IPS DF 19.7 (cell line): ENCODE measurements at places on chromosomes 5 and 9.

GRCh38 chr5:158159621-158160020 lies 300.7 kb upstream of the CLINT1 start:
- DNase-seq: no peak

DNA sequence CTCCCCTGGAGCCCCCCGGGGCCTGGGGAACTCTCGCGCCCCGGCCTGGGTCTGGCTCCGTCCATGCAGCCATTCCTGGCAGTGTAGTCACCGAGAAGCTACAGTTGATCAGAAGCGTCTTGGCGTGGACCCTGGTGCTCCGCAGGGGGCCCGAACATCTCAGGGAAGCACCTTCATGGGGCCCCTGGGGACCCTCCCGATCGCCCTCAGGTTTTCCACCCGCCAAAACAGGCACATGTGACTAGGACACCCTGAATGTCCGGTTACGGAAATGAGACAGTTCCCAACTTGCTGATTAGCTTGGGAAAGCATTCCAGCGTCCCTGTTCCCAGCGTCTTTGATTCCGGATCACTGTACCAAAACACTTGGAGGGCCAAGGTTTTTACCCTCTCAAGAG lies 472 bp downstream of the FBXO4 start:
- DNase-seq: no peak

DNA sequence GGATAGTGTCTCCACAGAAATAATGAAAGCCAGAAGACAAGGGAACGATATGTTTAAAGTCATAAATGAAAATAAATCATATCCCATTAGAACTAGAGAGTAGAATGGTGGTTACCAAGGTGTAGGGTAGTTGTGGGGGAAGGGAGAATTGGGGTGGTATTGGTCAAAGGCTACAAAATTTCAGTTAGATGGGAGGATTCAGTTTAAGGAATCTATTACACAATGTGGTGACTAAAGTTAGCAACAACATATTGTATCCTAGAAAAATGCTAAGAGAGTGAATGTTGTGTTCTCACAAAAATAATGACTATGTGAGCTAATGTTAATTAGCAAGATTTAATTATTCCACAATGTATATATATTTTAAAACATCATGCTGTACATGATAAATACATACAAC lies 27.8 kb upstream of the LARP1 start:
- DNase-seq: no peak

DNA sequence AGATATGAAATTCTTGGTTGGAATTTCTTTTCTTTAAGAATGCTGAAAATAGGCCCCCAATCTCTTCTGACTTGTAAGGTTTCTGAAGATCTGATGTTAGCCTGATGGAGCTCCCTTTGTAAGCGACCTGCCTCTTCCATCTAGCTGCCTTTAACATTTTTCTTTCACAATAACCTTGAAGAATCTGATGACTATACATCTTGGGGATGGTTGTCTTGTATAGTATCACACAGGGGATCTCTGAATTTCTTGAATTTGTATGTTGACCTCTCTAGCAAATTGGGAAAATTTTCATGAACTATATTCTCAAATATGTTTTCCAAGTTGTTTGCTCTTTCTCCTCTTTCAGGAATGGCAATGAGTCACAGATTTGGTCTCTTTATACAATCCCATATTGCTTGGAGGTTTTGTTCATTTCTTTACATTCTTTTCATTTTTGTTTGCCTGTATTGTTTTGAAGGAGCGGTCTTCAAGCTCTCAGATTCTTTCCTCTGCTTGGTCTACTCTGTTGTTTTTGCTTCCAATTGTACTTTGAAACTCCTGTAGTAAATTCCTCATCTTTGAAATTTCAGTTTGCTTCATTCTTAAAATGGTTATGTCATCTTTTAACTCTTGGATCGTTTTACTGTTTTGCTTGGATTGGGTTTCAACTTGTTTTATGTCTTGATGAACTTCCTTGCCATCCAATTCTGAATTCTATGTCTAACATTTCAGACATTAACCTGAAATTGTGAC lies 245.2 kb upstream of the TARS1 start:
- DNase-seq: no peak

DNA sequence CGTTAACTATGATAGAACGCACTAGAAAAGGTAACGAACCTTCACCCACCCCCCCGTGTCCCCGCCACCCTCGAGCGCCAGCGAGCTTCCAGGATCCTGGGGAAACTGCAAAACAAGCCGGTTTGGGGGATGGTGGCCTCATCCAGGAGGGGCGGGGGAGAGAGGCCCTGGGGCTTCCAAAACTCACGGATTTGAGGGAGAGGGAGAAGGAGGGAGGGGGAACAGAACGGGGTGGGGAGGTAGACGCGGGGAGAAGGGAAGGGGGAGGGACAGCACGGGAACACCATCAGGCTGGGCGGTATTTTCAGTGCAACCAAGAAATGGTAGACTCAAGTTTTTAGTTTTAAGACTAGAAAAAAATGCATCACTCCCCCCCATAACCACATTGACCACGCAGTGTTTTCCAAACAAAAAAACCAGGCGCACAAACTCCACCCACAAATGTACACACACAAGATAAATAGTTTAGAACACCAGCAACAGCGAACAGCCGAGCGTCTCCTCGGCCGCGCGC lies 1.4 kb downstream of the NRARP start:
- DNase-seq: no peak

- DNase-seq: no peak
These were observed 52.4 kb upstream of the CTXN3 start for GRCh38 chr5:127596501-127596900.

DNA sequence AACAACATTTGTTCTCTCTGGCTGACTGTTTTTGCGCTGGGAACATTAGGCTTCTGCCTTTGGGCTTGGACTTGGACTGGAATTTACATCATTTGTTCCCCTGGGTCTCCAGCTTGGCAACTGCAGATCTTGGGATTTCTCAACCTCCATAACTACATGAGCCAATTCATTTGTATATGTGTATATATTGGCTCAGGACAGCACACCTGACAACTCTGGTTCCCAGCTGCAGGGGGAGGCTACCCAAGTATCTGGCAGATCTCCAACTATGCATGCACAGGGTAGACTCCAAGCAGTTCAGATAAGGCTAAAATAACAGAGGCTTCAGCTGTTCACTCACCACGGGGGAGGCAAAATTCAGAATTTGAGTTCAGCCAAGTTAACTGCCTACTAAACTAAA lies 31.6 kb upstream of the F2RL1 start:
- DNase-seq: no peak

DNA sequence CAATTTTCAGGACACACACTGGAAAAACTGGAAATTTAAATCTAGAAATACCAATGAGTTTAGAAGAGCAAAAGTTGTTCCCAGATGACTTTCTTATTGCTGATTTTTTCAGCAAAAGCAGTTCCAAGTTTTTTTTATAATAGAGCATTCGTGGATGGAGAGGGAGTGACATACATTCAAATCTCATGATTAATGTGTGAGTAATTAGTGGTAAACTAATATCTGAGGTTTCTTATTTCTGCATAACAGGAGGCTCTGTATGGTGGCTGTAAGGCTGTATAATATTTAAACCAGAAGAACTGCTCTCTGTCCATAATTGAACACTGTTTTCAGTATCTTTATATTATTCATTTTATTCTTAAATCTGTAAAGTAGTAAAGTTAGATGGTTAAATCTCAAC lies 25.8 kb downstream of the LYSMD3 start:
- no peak for DNase-seq

GRCh38 chr5:25975885-25976284 lies 1062.5 kb downstream of the CDH9 start:
- DNase-seq: no peak

GRCh38 chr5:146789712-146790653 lies 88.6 kb downstream of the PPP2R2B start:
- DNase-seq: peak; percentile 90

DNA sequence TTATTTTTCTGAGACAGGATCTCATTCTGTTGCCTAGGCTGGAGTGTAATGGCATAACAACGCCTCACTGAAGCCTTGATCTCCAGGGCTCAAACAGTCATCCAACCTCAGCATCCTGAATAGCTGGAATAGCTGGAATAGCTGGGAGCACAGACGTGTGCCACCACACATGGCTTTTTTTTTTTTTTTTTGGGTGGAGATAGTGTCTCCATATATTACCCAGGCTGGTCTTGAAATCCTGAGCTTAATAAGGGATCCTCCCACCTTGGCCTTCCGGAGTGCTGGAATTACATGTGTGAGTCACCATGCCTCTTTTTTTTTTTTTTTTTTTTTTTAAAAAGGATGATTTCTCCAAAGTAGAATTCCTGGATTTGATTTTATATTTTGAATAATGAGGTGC lies 60.7 kb downstream of the NSD1 start:
- no peak for DNase-seq

GRCh38 chr5:54756796-54757402 lies 228.5 kb downstream of the ESM1 start:
- DNase-seq: no peak

DNA sequence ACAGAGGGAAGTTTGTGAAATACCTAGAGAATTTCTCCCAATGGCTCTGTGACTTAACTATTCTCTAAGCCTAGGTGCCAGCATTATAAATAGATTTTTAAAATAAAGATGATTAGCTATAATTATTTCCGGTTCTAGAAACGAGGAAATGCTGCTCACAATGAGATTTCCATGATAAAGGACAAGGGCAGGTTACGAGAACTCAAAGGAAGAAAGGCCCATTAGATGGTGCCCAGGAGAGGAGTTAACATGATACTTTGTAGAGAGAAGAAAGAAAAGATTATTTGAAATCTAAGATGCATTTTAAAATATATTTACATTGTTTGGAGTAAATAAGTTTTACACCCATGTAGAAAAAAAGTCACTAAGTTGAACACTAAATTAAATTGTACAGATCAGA lies 538.3 kb upstream of the PTGER4 start:
- no peak for DNase-seq

GRCh38 chr5:125357660-125358059 lies 611.2 kb upstream of the ZNF608 start:
- no peak for DNase-seq

DNA sequence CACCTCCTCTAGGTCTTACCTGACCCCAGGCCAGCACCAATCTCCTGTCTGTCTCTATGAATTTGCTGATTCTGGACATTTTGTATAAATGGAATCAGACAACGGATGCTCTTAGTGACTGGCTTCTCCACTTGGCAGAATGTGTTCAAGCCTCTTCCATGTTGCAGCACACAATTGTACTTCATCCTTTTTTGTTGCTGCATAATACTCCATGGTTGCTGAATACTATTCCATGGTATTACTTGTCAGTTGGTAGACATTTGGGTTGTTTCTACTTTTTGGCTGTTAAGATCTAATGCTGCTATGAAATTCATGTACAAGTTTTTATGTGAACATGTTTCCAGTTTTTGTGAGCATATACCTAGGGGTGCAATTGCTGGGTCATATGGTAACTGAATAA lies 34.3 kb upstream of the FCN1 start:
- no peak for DNase-seq

GRCh38 chr5:83246071-83246470 lies 168.7 kb downstream of the XRCC4 start:
- DNase-seq: no peak

DNA sequence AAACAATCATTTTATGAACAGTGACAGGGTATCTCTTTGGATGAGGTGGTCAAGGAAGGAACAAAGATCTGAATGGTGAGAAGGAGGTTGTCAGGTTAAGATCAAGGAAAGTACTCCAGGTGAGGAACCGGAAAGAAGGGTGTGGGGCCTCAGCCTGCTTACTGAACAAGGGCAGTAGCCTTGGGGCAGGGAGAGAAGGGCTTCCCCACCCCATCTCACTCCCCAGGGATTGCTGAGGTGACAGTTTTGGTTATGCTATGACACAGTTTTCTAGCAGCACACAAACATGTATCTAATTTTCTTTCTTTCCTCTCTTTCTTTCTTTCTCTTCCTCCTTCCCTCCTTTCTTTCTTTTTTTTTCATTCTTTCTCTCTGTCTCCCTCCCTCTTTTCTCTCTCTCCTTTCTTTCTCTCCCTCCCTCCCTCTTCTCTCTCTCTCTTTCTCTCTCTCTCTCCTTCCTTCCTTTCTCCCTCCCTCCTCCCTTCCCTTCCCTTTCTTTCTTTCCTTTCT lies 4.1 kb upstream of the HDHD3 start:
- DNase-seq: no peak

DNA sequence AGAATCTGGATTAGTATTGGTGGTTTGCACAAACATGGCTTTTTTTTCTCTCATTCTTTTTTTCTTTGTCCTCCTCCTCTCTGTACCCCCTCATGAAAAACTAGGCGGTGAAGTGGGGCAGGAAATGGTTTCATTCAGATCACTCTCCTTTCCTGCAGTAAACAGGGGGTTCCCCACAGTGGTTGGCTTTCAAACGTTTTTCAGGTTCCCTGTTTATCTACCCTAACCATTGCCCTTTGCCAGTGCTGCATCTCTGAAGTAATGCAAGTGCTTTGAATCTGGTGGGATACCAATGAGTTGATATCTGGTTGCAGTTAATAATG lies 29.8 kb downstream of the NR4A3 start:
- no peak for DNase-seq

DNA sequence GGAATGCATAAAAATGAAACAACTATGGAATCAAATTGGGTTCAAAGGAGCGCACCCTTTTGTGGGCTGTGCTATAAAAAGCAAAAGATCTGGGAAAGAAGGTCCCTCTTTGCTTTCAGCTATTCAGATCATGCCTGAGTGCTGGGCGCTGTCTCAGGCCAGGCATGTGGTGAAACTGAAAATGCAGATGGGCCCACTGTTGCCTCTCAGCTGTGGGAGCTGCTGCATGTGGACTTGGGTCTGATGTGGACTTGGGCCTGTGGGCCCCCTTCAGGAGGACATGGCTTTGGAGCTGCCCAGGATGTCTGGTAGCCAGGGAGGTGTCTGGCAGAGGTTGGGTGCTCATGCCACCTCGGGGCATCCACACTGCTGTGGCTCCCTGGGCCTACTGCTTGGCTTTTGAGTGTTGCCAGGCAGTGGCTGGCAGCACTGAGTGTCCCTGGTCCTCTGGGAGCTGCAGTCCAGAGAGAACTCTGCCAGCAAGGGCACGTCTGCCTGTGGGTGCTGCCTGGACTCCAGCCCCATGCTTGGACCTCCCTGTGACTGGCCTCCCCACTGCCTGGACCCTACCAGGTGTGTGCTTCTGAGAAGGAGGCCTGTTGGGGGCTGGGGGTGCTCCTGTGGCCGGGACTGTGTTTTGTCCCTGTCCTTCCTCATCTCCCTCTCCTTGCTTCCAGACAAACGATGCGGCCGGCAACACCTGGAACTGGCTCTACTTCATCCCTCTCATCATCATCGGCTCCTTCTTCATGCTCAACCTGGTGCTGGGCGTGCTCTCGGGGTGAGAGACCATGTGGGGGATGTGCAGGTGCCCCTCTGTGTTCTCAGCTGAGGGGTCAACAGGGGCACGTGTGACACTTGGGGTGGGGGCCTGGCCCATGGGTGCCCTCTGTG lies 74.3 kb downstream of the CACNA1B start:
- DNase-seq: no peak

GRCh38 chr5:18091758-18092157 lies 457.5 kb downstream of the TAF11L14 start:
- DNase-seq: no peak

DNA sequence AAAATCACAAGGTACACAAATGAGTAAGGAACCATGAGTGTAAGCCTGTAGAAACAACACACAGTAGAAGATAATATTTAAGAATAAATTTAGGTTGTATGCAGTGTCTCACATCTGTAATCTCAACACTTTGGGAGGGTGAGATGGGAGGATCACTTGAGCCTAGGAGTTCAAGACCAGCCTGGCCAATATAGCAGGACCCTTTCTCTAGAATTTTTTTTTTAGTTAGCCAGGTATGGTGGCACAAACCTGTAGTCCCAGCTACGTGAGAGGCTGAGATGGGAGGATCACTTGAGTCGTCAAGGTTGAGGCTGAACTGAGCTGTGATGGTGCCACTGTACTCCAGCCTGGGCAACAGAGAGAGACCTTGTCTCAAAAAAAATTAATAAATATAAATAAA lies 401.2 kb upstream of the RORB start:
- DNase-seq: no peak

GRCh38 chr5:143624465-143624864 lies 187.5 kb upstream of the HMHB1 start:
- no peak for DNase-seq
